ENCODE measurements at places on chromosomes 1 and 21.

DNA sequence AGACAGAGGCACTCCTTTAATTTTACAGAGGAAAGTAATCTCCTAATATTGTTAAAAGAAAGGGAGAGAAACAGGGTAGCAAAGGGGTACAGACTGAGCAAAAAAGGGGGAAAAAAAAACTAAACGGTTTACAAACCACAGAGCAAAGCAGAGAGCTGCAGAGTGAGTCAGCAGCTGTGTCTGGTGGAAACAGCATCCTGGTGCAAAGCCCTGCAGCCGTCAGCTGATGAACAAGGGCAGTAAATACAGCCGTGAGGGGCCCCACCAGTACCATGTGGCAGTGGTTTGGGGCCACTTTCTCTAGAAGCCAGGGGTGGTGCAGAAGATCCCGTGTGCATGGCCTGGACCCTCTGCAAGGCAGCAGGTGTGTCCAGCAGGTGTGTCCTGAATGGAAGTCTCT is 111.3 kb downstream of the ERG start:
- no peak for DNase-seq

- no peak for DNase-seq
Measured at GRCh38 chr21:25615880-25616279, 8.6 kb upstream of the MRPL39 start.

GRCh38 chr1:47837866-47838561 is 159.2 kb downstream of the TRABD2B start:
- no peak for DNase-seq

GRCh38 chr1:94342416-94342815 is 75.8 kb upstream of the ABCD3 start:
- no peak for DNase-seq

GRCh38 chr1:116817582-116818064 is 63.4 kb downstream of the CD2 start:
- DNase-seq = no peak

DNA sequence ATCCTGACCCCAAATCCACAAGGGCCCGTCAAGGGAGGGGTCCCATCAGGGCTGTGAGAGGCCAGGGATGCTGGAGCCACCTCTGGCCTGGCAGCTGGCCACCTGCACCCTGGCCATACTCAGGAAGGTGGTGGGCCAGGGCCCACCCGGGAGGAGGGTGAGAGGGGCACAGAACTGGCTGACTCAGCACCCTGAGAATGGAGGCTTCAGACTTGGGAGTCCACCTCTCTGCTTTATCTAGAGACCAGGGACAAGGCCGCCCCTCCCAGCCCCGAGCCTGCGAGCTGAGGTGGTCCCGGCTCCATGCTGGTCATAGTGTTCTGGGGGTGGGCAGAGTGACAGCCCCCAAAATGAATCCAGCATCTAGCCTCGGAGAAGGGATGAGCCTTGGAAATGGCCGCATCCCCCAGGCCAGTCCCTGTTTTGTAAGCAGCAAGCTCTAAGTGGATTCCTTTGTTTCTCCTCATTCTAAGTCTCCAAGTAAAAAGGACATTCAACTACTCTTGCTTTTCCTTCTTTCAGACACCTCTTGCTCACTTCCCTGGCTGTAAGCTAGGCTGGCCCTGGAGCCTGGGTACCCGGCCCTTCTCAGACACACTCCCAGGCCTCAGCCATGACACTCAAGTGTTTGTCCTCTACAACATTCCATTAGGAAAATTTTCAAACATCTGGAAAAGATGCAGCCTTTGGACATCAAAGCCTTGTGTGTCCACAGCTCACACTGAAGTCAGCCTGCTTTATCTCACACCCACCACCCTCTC is 12.3 kb downstream of the WNT3A start:
- DNase-seq = no peak

GRCh38 chr1:206578068-206578977 is 33.9 kb downstream of the EIF2D start:
- no peak for DNase-seq

DNA sequence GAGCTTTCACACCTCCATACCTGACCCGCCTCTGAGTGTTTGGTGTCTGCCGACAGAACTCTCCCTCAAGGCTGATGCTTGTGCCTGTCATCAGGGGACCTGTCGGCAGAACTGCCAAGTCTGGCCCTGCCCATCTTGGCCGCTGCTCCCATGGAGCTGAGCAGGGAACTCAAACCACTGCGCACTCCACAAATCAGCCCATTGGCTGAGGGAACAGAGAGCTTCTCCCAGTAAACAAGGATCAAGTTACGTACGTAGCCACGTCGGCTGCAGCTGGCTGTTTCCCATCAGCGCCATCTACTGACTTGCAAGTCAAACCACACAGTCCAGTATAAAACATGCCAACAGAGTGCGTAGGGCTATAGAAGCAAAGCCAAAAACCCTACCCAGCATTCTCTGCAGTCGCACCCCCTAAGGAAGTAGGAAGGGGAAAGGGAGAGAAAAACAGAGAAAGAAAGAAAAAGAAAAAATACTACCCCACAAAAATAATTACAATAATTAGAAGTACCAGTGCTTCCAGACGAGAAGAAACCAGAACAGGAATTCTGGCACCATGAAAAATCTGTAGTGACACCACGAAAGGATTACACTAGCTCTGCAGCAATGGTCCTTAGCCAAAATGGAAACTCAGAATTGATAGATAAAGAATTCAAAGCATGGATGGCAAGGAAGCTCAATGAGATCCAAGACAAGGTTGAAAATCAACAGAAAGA is 13.1 kb downstream of the KRTAP13-1 start:
- DNase-seq = no peak

- no peak for DNase-seq
Measured at GRCh38 chr1:32052887-32053286, 19.9 kb upstream of the TMEM39B start.

- DNase-seq = no peak
Measured at GRCh38 chr1:230568008-230568407, 74.3 kb upstream of the COG2 start.

GRCh38 chr1:200550367-200550766 is 70.2 kb downstream of the KIF14 start:
- DNase-seq = no peak

DNA sequence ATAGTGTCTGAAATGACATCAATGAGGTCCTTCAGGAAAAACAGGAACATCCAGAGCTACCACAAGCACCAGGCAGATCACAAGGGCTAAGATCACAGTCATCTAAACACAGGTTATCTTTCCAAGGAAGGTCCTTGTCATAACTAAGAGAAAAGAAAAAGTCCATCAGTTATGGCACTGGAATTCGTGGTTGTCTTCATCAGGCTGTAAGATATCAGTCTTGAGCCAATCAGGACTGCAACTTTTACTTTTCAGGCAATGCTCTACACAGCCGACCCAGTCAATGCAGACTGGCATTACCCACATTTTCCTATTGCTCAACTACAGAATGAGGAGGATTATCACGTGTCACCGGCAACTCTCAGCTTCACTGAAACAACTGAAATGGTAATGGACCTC is 26.4 kb downstream of the SORT1 start:
- DNase-seq = peak; percentile 62

- no peak for DNase-seq
Measured at GRCh38 chr1:184805667-184806295, 51.1 kb upstream of the EDEM3 start.

GRCh38 chr1:23574265-23574754 is 15.0 kb upstream of the ID3 start:
- DNase-seq = no peak

GRCh38 chr21:43352568-43353281 is 74.2 kb downstream of the SIK1 start:
- DNase-seq = no peak

GRCh38 chr1:68376441-68376840 is 73.3 kb downstream of the RPE65 start:
- no peak for DNase-seq

GRCh38 chr1:74717626-74718025 is 15.2 kb downstream of the CRYZ start:
- no peak for DNase-seq

- no peak for DNase-seq
Measured at GRCh38 chr1:248055261-248055660, 8.6 kb downstream of the OR2L3 start.

- DNase-seq = no peak
Measured at GRCh38 chr1:227343206-227343605, 24.9 kb upstream of the CDC42BPA start.

GRCh38 chr21:42658320-42659105 is 5.1 kb downstream of the PDE9A start:
- no peak for DNase-seq

GRCh38 chr1:15332525-15332924 is 77.2 kb upstream of the EFHD2 start:
- DNase-seq = no peak

- DNase-seq = no peak
Measured at GRCh38 chr1:75079538-75080290, 54.5 kb upstream of the LHX8 start.

DNA sequence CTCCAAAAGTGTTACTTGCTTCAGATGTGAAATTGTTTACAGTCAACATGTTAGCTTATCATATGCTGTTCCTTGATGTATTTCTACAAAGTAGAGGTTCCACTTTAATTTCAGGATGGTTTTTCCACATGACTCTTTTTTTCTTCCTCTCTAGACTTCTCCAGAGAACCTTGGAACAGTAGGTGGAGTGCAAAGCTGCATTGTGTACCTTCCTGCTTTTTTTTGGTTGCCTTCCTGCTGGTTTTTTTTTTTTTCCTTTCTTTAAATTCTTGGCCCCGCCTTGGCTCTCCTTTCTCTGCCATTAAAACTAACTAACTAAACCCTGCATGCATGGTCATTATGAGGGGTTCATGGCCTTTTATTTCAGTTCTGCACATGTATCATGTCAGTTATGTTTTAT is 48.2 kb upstream of the RCC1 start:
- no peak for DNase-seq

DNA sequence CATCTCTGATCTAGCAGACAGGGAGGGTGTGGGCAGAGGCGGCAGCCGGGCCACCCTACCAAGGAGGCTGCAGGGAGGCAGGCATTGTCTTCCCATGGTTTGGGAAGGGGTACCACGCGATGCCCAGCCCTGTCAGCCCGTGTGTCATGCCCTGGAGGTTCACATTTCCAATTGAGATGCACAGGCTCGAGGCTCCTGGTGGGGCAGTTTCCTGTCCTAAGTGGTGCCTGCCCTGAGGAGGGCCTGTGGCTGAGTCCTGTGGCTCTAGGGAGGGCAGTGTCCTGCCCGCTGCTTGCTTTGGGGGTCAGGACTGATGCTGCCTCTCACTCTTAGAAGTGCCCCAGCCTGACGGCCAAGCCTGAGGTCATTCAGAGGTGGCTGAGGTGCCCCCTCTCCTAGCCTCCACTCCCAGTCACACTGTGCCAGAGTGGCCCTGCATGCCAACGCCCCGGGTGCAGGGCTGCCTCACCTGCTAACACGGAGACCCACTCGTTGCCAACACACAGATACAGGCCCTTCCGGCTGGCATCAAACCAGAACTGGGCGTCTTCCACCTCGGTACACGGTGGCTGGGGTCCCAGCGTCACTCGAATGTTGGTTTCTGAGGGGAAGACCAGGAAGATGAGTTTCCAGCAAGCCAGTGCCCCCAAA is 11.9 kb downstream of the KRTAP10-1 start:
- no peak for DNase-seq

- no peak for DNase-seq
Measured at GRCh38 chr1:235108876-235109275, 19.8 kb downstream of the TOMM20 start.

GRCh38 chr1:8427493-8427892 is 109.6 kb downstream of the SLC45A1 start:
- DNase-seq = no peak

DNA sequence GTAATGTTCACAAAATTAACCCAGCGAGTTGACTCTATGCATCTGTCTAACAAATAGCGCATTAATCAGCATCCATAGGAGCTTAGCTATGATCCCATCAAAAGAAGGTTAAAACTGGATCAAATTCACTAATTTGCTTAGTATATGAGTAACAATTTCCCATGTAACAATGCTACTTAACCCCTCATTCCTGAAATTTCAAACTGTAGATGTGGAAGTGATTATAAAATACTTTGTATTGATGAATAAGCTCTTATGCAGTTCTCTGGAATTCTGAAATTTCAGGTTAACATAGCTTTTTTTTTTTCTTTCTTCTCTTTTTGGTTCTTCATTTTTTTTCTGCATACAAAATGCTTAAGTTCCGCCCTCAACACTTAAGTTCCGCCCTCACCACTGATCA is 1272.7 kb downstream of the KCNT2 start:
- DNase-seq = peak; percentile 33

DNA sequence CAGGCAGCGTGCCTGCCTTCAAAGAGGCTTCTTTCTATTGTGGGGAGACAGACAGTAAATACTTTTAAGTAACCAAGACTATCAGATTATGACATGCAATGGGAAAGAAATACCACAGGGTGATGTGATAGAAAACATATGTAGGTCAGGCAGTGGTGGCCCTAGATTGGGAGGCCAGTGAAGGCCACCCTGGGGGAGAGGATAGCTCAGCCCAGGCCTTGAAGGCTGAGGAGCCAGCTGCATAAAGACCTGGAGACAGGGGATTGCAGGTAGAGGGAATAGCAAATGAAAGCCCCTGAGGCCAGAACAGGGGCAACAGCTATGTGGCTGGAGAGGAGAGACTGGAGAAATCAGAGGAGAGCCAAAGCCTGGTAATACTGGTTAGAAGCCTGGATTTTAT is 4.0 kb downstream of the SOX13 start:
- no peak for DNase-seq

DNA sequence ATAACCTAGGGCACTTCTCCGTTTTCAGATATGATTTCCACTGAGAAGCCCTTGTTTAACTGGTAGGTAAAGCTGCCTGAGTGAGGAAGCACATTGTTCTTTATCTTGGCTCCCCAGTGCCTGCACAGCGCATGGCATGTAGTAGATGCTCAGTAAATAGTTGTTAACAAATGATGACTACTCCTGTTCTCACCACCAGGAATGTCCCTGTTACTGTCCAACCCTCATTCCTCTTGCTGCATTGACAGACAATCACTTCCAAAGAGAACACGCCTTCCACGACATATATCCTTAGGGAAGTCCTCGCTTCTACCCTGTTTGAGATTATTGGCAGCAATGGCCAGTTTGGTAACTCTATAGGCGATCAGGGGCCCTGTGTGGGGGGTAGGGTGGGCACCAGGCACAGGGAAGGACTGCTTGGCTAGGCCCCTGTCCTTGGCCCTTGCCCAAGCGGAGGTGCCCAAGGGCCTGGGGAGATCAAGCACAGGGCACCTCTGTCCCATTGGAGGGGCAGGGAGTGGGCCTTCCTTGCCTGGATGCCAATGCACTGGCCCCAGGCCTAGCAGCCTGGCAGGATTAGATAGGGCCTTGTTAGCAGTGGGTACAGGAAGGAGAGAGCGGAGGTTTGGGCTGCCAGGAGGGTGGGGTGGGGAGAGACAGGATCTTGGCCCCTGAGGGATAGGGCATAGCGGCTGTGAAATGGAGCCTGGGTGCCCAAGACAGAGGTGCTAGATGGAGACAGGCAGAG is 10.2 kb downstream of the NES start:
- no peak for DNase-seq

GRCh38 chr1:179794669-179795068 is 51.6 kb downstream of the FAM163A start:
- DNase-seq = no peak

DNA sequence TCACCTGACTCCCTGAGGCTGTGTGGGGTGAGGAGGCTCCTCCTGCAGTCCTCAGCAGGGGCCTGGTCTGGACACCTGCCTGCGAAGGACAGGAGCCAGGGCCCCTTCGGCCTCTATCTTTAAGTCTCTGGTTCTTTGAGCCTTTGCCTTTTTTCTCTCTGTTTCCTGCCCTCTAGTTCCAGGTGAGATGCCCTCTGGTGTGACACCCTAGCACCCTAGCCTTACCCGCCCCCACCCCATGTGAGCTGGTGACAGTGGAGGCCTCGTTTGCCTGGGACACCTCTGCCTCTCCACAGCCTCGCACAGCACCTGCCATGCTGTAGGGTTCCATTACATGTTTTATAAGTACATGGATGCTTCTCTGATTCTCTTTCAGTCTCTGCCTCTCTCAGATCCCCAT is 47.3 kb downstream of the DDX20 start:
- no peak for DNase-seq

GRCh38 chr1:176058686-176059085 is 148.4 kb downstream of the COP1 start:
- no peak for DNase-seq
